ENCODE measurements at places on chromosomes 2 and 18.

DNA sequence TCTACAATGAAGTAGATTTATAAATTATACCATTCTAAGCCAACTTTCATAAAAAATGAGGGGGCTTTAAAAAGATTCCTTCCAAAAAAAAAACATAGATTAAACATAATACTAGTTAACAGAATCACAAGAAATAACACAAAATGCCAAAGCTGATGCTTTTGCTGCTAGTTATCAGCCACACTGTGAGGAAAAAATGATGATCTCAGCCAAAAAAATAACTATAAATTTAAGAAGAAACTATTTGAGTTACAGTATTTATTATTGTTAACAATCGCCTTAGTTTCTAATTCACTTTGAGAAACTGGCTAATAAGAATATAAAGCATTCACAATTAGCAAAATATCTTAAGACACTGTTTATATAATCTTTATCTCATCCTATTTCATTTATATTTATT, 27.1 kb downstream of the BAZ2B start:
- DNase-seq, result no peak

DNA sequence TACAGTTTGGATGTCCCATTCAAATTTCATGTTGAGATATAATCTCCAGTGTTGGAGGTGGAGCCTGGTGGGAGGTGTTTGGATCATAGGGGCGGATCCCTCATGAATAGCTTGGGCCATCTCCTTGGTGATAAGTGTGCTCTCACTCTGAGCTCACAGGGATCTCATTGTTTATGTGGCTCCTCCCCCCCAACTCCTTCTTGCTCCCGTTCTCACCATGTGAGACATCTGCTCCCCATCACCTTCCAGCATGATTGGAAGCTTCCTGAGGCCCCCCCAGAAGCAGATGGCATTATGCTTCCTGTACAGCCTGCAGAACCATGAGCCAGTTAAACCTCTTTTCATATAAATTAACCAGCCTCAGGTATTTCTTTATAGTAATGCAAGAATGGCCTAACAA, 3.0 kb upstream of the INPP1 start:
- DNase-seq, result peak; percentile 38

- DNase-seq, result no peak
These were observed 78.1 kb upstream of the NPAS2 start for GRCh38 chr2:100741880-100742276.

DNA sequence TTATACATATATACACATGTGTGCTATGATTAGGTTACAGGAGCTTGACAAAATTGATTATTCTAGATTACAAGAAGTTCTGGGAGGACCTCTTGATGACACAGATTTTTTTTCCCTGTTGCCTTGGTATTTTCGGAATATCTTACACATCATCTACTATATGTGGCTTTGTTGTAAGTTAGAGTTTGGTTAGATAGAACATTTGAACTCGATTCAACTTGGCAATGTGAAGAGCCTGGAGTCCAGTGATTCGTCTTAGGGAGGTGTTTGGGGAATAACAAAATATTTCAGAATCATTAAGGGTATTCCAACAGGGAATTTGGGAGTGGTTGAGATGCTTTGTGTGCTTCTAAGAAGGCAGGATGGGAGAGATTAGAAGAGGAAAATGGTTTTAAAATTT, 39.3 kb upstream of the EFEMP1 start:
- no peak for DNase-seq

DNA sequence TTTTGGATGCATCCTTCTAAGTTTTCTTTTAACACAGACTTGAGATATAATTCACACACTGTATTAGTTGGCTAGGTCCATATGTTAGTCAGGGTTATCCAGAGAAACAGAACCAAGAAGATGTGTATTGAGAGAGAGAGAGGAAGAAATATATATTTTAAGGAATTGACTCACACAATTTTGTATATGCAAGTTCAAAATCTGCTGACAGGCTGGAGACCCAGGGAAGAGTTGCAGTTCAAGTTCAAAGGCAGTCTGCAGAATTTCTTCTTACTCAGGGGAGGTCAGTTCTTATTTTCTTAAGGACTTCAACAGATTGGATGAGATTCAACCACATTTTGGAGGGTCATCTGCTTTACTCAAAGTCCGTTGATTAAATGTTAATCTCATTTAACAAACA, 23.0 kb upstream of the MRO start:
- no peak for DNase-seq

DNA sequence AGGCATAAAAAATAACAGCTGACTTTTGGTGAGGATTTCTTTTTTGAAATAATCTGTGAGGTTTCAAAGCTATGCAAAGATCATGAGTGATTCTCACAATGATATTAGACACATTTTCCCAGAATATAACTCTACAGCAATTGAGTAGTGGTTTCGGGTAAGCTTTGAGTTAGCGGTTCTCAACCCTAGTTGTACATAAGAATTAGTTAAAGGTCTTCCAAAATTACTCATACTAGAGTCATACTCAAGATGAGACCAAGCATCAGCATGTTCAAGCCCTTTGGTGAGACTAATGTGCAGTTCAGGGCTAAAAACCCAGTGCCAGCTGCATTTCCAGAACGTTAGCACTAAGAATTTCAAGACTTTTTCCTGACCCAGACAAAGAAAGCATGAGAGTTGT, 31.1 kb downstream of the DSG4 start:
- no peak for DNase-seq

DNA sequence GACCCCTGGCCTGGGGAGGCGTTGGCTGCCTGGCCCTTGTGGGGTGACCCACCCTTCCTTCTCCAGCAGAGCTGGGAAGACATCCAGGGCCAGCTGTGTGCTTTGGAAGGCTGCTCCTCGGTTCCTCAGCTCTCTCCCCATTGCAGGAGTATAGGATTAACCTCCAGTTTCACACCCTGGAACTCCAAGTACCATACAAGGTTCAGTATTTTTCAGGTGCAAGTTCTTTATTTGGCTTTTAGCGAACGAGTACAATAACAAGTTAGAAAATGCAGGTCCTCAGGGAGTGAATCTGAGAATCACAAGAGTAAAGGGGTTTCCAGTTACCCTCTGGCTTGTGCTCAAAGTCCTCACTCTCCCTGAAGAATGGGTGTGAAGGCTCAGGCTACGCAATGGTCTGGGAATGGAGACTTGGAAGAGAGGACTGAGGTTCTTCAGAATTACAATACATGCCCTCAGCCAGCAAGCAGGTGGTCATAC, 101.2 kb downstream of the APOB start:
- DNase-seq, result no peak

DNA sequence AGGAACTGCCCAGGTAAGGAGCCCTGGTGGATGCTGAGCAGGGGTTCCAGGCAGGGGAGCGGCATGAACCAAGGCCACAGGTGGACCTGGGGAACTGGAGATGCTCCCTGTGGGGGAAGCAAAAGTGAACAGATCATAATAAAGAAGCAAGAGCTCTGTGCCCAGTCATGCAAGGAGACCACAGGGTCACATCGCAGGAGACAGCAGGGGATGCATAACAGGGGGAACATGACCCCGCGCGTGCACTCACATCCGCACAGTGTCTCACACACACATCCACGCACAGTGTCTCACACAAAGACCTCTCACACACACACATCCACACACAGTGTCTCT, 473.3 kb upstream of the HS6ST1 start:
- DNase-seq, result no peak

- DNase-seq, result no peak
These were observed 99.7 kb downstream of the THNSL2 start for GRCh38 chr2:88269836-88270235.

GRCh38 chr2:88416016-88416663, 36.4 kb downstream of the FOXI3 start:
- no peak for DNase-seq

- no peak for DNase-seq
These were observed 15.0 kb downstream of the CDH2 start for GRCh38 chr18:28161608-28162599.

- DNase-seq, result no peak
These were observed 39.7 kb upstream of the SEMA4C start for GRCh38 chr2:96909611-96910021.

DNA sequence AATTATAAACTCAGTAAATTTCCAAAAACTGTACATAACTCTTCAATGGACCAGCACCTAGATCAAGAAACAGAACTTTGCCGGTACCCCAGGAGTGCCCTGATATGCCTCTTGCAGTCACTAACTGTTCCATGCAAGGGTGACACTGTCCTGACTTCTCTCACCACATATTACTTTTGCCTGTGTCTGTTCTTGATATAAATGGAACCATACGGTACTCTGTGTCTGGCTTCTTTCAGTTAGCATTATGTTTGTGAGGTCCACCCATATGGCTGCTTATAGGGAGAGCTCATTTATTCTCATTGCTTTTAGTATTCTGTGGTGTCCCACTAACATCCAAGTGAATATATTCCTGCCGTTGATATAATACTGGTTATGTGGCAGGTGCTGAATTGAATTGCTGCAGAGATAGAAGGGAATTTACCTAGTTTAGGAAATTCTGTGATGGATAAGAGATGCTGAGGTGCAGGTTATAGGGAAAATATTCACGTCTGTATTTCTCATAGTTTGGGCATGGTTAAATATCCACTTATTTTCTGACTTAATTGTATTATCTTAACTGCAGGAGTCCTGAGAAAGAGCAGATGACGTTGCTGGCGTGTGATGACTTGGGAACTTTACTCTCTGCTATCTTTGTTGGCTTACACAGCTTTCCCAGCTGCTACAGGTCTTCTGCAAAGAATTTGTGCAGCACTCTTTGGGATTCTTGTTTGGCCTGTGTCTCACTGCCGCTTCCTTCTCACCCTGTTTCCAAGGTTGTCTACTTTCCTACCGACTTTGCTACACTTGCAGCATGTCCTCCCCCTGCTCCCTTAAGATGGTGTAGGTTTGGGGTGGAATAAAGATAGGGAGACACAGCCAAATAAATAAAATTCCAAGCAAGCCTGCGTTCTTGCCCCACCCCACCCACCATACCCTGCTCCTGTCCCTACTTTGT, 107.9 kb downstream of the MAP4K4 start:
- no peak for DNase-seq

GRCh38 chr2:66390152-66390551, 44.8 kb upstream of the MEIS1 start:
- DNase-seq, result no peak

DNA sequence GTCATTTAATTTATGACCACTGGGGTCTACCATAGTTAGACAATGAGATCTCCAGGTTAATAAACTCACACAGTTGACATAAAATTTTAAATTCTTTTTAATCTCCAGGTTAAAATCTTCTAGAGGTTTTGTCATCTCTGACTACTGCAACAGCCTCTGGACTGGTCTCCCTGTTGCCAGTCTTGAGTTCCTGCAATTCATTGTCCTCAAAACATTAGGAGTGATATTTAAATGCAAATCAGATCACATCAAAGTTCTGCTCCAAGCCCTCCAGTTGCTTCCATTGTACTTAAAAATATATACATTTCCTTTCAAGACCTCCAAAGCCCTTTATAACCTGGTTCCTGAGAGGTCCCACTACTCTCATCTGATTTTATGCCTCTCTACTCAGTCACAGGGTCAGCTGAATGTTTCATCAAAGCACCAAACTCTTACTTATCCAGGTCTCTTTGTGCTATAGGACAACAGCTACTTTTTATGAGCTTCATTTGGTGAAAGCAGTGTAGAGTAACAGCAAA, 18.6 kb upstream of the LINC00305 start:
- no peak for DNase-seq

DNA sequence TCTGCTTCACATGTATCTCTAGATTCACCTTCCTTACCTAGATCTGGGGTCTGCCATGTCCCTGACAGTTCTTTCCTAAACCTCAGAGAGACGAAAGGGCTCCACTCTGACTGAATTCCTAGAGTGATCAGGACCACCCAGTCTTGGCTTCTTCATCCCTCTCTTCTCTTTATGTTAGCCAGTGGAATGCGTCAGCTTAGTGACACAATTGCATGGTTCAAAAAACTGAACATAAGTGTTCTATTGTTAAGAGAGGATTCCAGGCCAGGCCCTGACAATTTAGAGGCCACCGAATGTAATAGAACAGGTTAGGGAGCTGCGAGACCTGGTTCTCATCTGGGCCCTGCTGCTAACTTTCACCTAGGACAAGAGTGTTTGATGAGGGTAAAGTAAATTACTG, 10.0 kb downstream of the PRELID3A start:
- DNase-seq, result no peak

GRCh38 chr18:67805261-67805660, 288.7 kb upstream of the DSEL start:
- no peak for DNase-seq

DNA sequence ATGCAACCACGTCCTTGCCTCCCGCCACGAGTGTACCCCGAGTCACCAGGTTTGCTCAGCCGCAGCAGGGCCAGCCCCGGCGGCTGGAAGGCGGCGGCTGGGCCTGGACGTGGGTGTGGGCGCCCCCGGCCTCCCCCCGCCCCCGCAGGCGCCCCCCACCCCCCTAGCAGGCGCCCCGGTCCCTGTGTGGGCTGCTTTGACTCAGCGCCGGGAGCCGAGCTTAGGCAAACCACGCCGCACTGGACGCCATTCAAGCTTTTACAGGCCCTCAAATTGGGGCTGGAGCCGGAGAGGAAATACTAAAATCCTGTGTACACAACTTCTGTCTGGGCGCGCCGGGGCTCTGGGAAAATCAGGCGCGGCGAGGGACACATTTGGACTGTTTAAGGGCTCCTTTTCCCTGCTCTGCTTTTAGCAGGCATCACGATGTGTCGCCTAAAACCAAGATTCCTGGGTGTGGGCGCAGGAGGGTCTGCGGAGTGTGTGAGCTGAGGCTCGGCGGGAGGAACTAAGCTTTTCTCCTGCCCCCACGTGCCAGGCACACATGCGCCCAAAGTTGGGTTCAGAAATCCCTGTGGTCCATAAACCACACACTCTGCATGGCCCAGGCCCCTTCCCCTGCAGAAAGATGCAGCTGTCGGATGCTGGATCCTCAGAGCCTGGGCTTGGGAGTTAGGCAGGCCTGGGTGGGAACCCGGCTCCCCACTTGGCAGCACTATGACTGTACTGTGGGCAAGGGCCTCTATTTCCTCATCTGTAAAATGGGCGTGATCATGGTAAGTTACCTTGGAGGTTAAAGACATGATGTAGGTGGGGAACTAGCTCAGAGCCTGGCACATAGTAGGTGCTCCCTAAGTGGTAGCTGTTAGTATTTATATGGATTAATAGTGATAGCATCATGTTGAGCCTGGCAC, 57.6 kb downstream of the ATOH8 start:
- DNase-seq, result no peak

- no peak for DNase-seq
These were observed 285.5 kb downstream of the MREG start for GRCh38 chr2:215727507-215728503.

GRCh38 chr2:43518181-43518580, 77.7 kb downstream of the THADA start:
- no peak for DNase-seq

DNA sequence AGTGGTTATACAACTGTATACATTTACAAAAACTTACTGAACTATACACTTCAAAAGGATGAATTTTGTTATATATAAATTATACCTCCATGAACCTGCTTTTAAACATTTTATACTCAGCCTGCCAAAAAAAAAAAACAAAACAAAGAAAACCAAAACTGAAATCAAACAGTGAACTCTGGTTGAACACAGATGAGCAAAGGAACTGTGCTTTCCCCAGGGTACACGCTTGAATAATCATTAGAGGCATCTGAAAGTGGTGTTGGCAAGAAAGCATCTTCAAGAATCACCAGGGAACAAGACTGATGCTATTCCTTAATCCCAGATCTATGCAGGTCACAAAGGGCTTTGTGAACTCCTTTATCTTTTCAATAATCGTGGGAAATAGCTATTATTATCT, 77.0 kb upstream of the LYPD1 start:
- no peak for DNase-seq

GRCh38 chr2:45040786-45041185, 31.5 kb upstream of the SIX2 start:
- peak; percentile 8 for DNase-seq

GRCh38 chr2:134227666-134228065, 26.2 kb upstream of the MGAT5 start:
- peak; percentile 44 for DNase-seq
